Activated T-helper 17 cell treated with anti-CD3 and anti-CD28 coated beads, Interleukin-2, amount 50 U/mL, for 72 hours (primary cell): ENCODE measurements at places on chromosomes 16 and 17. TPM values are rescaled to one million over a fixed set of nuclear protein-coding genes. Genes with fewer than 3 reads are reported as not detected.

- ATAC-seq, result peak; percentile 27
Observed at GRCh38 chr16:24990803-24991202, 24.4 kb downstream of the ARHGAP17 start.

DNA sequence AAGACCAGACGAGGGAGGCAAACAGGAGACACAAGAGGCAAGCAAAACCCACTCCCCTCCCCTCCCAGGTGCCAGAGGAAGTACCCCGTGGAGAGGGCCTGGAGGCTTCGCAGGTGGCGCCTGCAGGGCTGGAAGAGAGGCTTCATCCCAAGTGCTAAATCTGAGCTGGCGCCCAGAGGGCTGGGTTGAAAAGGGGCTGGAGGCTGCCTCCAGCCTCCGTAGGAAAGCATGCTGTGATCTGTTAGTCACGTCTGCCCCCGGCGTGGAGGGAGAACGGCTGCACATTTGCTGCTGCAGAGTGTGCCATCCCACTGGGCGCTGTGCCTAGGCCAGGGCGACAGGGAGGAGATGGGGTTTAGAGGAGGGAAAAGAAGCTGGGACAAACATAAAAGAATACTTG, 16.9 kb downstream of the RPH3AL start:
- ATAC-seq, result no peak

GRCh38 chr17:56157845-56158244, 4.6 kb downstream of the ANKFN1 start:
- ATAC-seq, result no peak

- no peak for ATAC-seq
Observed at GRCh38 chr17:21165922-21166594, 39.3 kb downstream of the DHRS7B start.

GRCh38 chr17:54985476-54985875, 16.9 kb downstream of the STXBP4 start:
- ATAC-seq, result no peak

- ATAC-seq, result no peak
Observed at GRCh38 chr17:19316761-19317358, 45.7 kb downstream of the B9D1 start.

GRCh38 chr16:46801428-46802049, 29.4 kb downstream of the C16orf87 start:
- ATAC-seq, result no peak

GRCh38 chr17:202501-202951, 21.1 kb upstream of the DOC2B start:
- no peak for ATAC-seq

DNA sequence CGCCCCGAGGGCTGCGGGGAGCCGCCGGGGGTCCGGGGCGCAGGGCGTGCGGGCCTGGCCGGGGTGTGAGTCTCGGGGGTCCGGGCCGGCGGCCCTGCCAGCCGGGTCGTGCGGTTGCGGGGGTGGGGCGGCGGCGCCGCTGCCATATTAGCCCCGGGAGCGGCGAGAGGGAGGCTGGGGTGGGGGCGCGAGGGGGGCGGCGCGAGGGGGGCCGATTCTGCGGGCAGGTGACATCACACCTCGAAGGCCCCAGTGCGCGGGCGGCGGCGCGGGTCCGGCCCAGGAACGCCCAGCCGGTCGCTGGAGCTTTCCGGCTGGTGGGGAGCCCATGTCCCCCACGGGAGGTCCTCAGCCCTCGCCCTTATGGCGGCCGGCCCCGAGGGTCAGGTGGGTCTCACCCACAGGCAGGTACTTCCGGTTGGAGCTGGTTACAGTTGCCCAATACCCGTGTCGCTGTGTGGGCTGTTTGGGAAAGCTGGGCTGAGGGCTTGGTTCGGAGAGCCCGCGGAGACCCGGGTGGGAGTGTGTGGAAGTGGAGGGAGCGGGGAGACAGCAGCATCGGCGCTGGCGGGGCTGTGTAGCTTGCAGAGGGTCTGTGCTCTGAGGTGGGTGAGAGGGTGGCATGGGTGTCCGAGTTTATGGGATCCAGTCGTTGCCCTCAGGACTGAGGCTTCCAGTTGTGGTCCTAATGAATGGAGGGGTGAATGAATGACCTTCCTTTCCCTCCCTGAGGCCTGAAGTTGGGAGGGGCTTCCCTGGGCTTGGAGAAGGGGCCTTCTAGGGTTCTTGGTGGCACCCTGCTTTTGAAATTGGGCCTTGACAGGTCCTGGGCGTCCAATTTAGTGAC, 804 bp downstream of the ATP6V0C start:
- ATAC-seq, result peak; percentile 6

DNA sequence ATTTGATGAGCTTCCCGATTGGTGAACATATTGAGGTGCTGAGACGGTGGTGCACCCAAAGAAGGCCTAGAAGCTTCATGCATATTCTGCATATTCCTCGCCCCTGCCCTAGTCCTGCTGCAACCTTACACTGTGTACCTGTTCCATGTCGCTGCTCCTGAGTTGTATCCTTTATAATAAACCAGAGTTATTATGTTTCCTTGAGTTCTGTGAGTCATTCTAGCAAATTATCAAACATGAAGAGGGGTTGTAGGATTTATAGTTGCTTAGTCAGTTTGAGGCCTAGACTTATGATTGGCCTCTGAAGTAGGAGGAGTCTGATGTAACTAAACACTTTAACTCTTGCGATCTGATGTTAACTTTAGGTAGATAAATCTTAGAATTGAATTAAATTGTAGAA, 436.8 kb downstream of the CA10 start:
- ATAC-seq, result no peak

- ATAC-seq, result no peak
Observed at GRCh38 chr16:77684181-77684526, 38.2 kb upstream of the NUDT7 start.

DNA sequence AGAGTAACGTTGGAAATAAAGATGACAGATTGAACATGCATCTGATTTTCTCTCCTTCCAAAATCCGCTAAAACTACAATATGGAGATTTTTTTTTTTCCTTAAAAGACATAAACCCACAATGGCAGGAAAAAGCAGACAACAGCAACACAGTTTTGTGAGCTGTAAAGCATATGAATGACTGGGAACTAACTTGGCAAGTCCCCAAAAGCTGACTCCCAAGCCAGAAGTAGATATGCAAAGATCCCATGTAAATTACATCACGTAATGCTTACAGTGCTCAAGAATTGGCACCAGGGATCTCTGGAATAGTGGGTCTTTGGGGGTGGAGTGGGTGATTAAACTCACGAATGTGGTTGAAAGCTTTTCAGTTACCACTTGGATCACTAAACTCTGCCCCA, 106.6 kb downstream of the ELAC2 start:
- ATAC-seq, result no peak

The OR2C1 gene
- total RNA-seq, result not detected

The TNFRSF17 gene
- total RNA-seq, result not detected

The TAT gene
- not detected for total RNA-seq

The ADAMTS18 gene
- total RNA-seq, result not detected

The IL17C gene
- 0.56 TPM for total RNA-seq

The DNAH9 gene
- total RNA-seq, result not detected

The ATP6V0C gene
- 128 TPM for total RNA-seq

The CNGB1 gene
- not detected for total RNA-seq

The FNDC8 gene
- total RNA-seq, result not detected

The CUEDC1 gene
- total RNA-seq, result 0.15 TPM

The RNF227 gene
- total RNA-seq, result 2.4 TPM

The CPSF4L gene
- total RNA-seq, result not detected

The MAFG gene
- total RNA-seq, result 28.9 TPM

The XAF1 gene
- 10.1 TPM for total RNA-seq
